Peyer's patch (tissue), 4 donors: ENCODE measurements at places on chromosomes 11 and 22. TPM values are rescaled to one million over a fixed set of nuclear protein-coding genes. Genes with fewer than 3 reads are reported as not detected.
A peak's percentile ranks its signal among the peaks of the same experiment; 100 is the strongest.

GRCh38 chr11:57133366-57134038, 48.3 kb upstream of the LRRC55 start:
- no peak for DNase-seq

GRCh38 chr22:27107824-27108223, 450.4 kb downstream of the MIAT start:
- peak; percentile 90 for DNase-seq

DNA sequence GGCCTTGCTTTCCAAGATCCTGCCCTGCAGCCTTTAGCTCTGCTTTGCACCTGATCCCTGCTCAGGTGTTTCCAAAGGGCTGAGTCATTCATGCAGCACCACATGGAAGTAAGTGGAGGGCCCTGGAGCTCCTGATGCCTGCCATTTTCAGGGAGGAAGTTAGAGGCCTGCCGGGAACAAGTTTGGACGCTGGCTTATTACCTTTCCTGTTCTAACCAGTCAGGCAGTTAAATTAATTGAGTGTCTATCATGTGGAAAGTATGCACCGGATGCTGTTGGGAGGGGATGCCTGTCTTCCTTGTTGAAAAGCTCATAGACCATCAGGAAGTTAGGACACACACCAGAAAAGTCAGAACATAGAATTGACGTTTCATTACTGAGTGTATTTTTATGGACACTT, 73.7 kb upstream of the PLET1 start:
- no peak for DNase-seq

DNA sequence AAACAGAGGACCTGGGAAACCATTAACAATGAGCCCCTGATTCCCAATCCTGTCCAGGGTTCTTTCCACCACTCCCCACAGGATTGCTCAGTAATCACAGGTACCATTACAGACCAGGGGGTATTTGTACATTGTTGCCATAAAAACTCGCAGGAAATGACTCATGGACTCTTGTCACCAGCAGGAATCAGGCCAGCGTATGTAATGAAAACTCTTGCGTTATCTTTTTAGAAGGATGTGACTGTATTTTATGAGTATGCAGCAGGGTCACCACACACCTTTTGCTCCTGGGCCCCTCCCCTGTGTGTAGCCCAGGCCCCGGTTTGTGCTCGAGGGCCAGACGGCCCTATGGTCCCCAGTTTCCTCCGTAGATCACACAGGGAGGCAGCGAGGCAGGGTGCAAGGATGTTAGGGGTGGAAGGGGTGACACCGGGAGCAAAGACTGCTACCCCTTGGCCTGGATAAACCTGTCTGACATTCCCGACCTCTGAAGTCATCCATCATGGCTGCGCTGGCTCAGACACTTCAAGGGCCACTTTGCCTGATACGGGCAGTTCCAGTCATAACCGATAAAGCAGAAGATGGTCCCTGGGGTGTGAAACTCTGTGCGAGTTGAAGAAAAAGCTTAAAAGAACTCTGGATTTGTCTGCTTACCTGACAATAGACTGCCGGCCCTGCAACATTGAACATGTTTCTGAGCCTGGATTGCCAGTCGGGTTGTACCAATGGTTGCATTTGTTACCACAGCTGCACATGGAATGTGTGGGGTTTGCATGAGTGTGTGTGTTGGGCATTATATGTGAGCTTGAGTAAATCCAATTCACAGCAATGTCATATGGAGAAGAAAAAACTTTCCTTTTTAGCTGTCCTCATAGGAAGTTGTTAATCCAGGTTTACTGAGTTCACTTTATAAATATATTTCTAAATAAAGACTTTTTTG, 56.9 kb downstream of the MICAL2 start:
- DNase-seq: peak; percentile 80

The MIOX gene
- total RNA-seq: not detected

DNA sequence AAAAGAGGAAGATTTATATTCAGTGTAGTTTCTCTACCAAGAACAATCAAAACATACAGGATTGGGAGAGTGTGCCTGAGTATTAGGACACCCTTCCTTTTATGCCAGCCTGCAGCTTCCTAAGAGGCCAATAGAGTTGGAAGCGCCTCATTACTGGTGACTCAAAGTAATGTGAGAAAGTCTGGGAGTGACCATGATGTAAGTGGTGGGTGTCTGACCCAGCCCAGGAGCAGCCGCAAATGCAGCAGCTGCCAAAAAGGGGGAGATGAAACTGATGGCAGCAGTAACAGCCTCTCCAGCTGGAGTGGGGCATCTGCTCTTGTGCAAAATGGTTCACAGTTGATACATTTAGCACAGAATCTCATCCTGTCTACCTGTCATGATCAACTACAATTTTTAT, 62.0 kb downstream of the ZNF280B start:
- no peak for DNase-seq

DNA sequence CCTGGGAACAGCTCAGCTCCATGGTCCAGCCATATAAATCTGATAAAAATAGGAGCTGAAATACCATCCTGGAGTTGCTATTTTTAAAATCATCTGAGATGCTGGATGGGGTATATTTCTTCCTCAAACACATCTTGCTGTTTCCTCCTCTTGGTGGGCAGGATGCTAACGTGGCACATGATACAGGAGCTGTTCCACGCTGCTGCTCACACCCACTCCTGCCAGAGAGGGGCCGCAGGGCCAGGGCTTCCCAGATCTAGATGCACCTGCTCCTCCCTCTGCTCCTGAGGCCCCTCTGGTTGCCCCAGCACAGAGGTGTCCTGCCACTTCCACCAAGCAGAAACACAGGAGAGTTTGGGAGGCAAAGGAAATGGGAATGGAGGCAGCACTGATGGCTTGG, 3.3 kb upstream of the ST3GAL4 start:
- no peak for DNase-seq

The RIMBP3B gene
- not detected for total RNA-seq

DNA sequence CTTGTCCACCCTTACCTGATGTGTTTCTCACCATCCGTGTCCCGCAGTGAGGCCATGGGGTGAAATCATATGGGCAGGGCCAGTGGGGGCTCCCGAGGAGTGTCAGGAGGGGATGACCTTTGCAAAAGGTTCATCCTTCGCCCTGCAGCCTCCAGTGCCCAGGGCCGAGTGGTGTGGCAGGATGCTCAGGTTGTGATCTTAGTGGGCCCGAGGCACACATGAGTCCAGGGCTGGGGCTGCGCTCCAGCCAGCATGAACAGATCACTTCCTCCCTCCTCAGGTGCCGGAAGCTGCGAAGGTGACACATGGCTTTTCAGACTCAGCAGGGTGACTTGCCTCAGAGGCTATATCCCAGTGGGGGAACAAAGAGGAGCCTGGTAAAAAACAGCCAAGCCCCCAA, 2.8 kb upstream of the FKBP2 start:
- no peak for DNase-seq

GRCh38 chr11:10534316-10534715, 6.7 kb downstream of the RNF141 start:
- no peak for DNase-seq

GRCh38 chr11:7599209-7599608, 74.1 kb downstream of the CYB5R2 start:
- DNase-seq: no peak

DNA sequence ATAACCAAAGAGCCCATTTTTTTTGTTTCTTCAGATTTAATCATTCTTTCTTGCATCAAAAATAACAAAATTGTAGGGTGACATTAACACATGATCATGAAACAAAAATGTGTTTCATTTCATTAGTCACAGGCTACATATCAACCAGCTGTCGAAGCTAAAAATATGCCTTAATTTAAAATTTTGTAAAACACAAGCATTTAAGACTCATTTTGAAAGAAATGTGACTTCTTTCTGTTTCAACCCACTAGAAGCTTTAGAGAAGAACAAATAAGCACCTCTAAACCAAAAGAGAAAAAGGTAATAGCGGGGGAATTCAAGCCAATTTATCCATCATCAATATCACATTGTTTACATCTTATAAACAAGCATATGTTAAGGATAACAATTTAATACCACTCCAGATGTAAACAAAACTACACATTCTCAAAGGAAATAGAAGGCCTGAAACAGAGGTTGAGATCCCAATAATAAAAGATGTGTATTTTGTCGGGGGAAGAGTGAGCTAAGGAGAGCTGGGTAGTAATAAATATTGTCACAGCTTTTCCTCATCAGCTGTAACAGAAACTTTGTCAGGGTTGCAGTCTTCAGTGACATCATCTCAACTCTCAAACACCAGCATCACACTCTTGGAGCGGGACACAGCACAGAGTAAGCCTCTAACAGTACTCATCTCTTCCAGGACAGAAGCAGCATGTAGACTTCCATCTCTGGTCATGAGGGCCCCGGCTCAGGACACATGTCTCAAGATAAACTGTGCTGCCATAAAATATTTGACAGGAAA, 42.0 kb downstream of the ALG9 start:
- no peak for DNase-seq

The OR56A1 gene
- total RNA-seq: not detected

DNA sequence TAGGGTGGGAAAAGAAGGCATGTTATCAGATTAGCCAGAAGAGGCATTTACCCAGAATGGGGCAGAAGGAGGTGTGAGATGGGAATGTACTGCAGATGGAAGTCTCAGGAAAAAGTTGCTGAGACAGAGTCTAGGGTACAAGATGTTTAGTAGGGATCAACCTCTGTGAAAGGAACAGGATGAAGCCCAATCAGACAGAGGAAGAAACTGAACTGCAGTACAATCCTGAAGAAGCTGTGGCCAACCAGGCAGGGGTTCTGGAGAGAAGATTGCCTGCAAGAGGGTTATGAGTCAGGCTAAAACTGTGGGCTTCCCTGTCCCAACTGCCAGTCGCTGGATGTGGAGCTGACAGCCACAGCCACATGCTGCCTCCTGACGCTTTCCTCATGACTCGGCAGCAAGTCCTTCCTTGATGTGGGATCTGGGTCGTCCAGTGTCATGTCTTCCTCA, 64.0 kb downstream of the CWC15 start:
- no peak for DNase-seq

DNA sequence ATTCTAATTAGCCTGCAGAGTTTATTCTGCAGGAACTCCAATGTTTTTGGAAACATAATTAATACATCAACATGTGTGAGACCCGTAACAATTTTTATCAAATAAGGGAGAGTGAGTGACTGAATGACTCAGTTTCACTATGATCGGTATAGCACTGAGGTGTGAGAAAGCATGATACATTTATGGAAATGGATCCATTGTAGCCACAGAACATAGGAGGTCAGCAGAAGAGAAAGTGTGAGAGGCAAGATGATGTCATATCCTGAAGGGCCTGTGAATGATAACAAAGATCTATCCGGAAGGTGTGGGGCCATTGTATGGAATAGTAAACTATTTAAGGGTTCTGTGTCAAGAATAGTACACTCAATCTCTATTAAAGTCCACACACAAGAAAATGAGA, 1406.1 kb upstream of the TENM4 start:
- no peak for DNase-seq
